ENCODE measurements at places on chromosomes 5 and 9. TPM values are rescaled to one million over a fixed set of nuclear protein-coding genes. Genes with fewer than 3 reads are reported as not detected.

DNA sequence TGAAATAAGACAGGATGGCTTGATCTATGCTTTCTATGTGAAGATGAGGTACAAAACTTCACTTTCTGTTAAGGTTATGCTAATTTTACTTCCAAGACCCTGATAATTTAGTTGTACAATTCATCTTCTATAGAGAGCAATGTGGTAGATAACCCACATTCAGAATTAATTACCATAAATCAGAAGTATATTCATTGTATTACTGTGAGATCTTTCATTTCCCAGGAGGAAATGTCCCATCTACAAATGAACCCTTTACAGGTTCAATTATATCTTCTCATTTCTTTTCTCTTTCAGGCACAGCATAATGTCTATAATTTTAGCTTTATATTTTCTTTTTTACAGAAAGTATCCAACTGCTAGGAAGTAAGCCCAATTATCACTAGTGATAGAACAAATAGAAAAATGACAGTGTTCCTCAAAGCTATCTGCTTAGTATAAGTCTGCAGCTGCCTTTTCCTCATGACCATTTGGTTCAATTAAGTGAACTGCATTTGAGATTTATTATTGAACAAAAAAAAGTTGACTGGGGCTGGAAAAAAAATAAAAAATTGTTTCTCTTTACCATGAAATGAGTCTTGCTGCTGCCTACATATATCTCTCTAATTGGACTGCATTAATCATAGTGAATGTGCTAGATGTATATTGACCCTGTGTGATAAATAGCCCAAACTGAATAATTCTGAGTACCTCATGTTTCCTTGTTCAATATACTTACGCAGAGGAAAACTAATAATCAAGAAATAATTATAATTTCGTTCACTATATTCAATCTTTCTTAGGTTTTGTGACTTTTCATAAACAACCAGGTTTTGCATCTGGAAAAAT is 1329.4 kb downstream of the PTPRD start:
- no peak for DNase-seq

- DNase-seq: no peak
Observed at GRCh38 chr9:71676460-71676859, 91.9 kb downstream of the CEMIP2 start.

GRCh38 chr9:130301483-130302286 is 36.1 kb downstream of the HMCN2 start:
- DNase-seq: no peak

GRCh38 chr9:76292246-76292645 is 102.0 kb downstream of the RFK start:
- no peak for DNase-seq

GRCh38 chr9:135927195-135928013 is 20.1 kb upstream of the CAMSAP1 start:
- no peak for DNase-seq

GRCh38 chr9:72149231-72149975 is at the start of gene GDA:
TSS of gene GDA (plus strand) at chr9:72149440. CDS start at chr9:72149560, 120 bp downstream.
- DNase-seq: no peak

DNA sequence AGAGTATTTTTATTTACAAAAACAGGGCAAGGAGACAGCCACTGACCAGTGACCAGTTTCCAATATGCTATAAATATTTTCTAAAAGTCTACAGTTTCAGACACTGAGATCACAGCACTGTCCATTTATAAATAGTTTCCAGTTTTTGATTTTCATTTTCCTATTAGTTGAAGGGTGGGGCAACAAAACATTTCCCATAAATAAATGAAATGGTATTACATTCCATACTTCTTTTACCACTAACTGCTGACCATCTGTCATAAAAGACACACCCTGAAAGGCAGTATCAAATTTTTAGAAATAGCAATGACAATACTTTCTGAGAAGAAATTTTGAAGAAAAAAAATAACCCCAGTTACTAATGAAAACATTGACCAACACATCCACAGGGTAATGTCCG is 126.7 kb downstream of the ARSB start:
- no peak for DNase-seq

DNA sequence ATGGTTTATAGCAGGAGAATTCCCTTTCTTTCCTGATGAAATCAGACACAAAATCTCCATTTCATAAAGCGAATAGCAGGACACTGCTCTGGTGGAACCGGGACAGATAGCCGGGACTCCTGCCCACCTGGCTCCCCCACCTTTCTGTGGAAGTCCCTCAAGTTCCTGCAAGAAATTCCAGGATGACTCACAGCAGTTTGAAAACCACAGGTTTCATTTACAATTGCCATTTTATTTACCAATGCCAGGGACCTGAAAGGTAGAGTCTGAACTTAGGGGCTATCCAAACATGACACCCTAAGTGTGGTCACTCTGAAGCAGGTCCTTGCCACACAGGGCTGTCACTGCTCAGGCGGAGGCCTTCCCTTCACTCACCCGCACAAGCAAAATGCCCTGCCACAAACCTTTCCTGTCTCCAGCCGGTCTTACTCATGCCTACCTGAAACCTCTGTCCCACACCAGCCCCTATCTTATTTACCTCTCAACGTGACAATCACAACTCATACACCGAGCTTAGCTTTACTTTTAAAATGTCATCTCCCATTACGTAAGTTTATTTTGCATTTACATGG is 63.3 kb upstream of the TAF1L start:
- no peak for DNase-seq

- DNase-seq: no peak
Observed at GRCh38 chr5:111412593-111412992, 99.7 kb downstream of the STARD4 start.

DNA sequence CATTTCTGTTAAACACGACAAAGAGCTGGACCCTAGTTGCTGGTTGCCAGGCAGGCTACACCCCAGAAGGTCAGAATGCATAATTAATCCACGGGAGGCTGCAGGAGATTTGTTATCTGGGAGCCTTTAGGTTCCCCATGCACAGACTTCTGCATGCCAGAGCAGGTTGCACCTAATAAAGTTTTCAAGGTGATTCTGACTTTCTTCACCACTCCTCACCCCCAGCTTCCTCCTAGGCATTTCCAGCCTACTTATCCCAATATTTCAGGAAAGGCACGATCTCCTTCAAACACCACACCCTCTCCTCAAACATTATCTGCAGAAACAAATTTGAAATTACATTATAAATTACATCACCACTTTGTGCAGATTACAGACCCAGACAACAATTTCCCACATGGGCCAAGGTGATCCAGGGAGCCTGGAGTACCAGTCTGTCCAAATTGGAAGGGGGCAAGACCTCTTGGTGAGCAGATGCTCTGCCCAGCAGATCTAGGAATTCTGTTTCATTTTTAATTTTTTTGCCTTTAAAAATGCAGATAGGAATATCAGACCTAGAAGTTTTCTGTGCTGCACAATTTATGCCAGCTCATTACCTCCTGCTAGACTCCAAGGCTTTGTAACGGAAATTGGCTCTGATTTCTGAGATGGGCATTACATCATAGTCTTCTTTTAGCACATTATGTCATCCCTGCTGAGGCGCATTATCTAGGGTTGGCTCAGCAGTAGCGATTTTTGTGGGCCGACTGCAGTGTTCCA is 363.4 kb upstream of the SLC30A5 start:
- no peak for DNase-seq

GRCh38 chr5:112878760-112879159 is 17.7 kb downstream of the SRP19 start:
- DNase-seq: no peak

GRCh38 chr5:72221541-72221940 is 98.5 kb downstream of the MRPS27 start:
- DNase-seq: no peak

GRCh38 chr5:2909035-2909434 is 157.6 kb upstream of the IRX2 start:
- peak; percentile 65 for DNase-seq

DNA sequence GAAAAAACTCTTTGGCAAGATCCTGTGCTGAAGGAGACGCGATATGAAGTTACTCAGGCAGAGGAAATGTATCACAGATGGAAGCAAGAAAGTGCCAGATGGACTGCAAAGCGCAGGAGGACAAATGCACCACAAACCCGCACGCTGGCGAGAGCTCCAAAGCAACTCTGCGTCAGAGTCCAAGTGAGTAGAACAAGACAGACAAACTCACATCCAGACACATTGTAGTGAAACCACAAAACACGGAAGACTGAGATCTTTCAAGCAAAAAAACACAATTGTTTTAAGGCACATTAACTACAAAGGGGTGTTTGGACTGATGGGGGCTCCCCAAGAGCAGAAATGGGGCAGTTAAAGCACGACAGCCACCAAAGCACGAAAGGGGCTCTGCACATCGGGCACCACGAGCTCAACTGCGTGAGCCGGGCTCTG is 39.2 kb upstream of the NKD2 start:
- DNase-seq: peak; percentile 34

DNA sequence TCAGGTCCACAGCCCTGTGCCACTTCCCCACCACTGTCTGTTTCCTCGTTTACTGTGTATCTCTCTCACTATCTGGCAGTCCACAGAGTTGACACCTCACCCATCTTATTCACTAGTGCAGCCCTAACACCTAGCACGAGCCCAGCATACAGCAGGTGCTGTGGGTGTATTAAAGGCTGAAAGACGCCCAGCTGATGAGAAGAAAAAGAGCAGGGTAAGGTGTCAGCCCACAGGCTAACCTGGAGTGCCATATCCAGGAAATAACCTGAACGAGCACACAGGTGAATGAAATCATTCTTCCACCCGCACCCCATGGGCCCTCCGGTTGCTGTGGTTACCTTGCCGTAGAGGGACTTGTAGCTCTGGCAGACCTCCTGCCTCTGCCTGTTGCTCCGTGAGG is 18.6 kb downstream of the ANXA6 start:
- no peak for DNase-seq

GRCh38 chr9:3629495-3629894 is 103.7 kb upstream of the RFX3 start:
- no peak for DNase-seq

DNA sequence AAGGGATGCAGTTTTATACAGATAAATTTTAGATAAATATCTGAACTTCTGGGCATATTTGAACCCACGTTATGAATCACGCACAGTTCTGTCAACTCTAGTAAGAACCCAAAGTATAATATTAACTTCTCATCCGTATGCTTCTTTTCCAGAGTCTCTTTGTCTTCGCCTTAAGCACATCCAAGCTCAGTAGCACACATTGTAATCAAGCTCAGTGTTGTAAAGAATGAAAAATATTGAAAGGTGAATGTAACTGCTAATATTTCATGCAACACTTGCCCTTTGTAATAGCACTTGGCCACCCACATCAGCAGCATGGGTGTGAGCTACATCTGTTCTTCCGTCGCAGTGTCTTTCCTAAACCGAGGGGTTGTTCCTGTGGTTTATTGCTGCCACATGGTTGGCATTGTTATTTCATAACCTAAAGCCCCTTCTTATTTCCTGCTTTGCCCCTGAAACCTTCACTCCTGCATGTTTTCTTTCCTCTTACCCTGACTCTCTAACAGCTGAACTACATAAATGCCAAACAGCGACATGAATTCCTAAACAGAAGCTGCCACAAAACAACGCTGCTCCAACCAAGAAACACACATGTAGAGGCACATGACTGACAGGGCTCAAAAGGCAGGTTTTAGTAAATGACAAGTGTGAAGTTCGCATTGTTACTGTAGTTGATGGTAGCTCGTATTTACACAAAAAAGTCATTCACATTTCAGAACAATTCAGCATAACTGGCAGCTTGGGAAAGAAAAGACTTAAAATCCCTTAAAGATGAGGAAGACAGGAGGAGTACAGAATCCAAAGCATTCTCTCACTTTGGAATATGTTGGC is 190.1 kb upstream of the MEF2C start:
- no peak for DNase-seq

DNA sequence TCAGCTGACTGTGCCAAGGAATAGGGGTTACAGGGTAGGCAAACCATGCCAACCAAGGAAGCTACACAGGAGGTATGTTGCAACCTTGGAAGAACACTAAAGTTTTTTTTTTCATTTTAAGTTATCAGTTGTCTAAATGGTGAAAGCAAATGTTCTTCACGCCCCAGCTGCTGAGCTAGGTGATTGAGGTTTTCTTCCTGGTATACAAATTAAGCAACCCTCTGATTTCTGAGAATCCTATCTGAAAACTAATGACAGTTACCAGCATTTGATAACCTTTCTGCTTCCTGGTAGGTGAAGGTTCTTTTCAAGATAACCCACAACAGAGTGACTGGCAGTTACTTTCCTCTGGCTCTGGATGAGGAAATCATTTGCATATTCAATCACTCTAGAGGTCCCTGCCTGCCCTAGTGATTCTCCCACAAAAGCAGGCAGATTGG is 194.9 kb downstream of the ATP10B start:
- DNase-seq: no peak

DNA sequence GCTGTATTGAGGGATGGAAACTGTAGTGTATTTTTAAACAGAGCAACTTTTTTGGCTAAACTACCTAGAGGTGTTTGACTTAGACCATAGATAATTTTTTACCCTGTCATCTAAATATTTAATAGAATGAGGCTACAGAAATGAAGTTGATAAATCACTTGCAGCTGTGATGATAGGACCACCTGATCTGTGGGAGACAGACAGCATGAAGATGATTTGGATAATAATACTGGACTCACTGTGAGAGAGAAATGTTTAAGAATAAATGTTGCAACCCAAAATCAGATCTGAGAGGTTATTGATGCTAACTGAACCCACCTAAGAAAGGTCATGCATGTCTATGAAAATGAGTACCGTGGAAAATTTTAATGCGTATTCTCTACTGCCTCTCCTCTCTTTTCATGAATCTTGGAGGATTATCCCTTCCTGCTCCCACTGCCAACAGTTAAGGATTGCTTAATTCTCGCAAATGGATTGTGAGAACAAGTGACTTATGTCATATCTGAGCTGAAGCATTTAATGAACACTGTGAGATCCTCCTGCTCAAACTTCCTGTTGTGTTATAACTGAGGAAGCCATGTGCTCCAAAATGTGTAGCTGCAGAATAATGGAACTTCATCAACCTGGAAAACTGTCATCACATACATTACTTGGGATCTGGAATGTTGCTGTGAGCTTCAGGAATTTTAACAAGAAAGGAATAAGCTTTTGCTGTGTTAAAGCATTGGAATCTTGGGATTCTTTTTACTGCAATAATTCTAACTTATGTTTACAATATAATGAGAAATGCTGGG is 617.9 kb upstream of the CDH18 start:
- no peak for DNase-seq

- no peak for DNase-seq
Observed at GRCh38 chr5:140287801-140288521, 14.9 kb downstream of the PFDN1 start.

GRCh38 chr5:85109616-85110015 is 724.9 kb upstream of the EDIL3 start:
- DNase-seq: no peak

The PCDHB9 gene
- 3.4 TPM for total RNA-seq

The PCDHB12 gene
- 1.9 TPM for total RNA-seq

The ASS1 gene
- total RNA-seq: 219 TPM

The HABP4 gene
- total RNA-seq: 16.5 TPM

The NRG2 gene
- 1.5 TPM for total RNA-seq

The EQTN gene
- not detected for total RNA-seq

The FOXD1 gene
- 73.4 TPM for total RNA-seq

The SLC6A7 gene
- total RNA-seq: not detected

The ERAP2 gene
- total RNA-seq: 4.4 TPM

The CACFD1 gene
- 28.9 TPM for total RNA-seq

The TUSC1 gene
- not detected for total RNA-seq

The EGR1 gene
- 219 TPM for total RNA-seq

The NUTM2G gene
- total RNA-seq: not detected

The SLC34A3 gene
- total RNA-seq: not detected
